ENCODE measurements at places on chromosomes 3 and 15.

DNA sequence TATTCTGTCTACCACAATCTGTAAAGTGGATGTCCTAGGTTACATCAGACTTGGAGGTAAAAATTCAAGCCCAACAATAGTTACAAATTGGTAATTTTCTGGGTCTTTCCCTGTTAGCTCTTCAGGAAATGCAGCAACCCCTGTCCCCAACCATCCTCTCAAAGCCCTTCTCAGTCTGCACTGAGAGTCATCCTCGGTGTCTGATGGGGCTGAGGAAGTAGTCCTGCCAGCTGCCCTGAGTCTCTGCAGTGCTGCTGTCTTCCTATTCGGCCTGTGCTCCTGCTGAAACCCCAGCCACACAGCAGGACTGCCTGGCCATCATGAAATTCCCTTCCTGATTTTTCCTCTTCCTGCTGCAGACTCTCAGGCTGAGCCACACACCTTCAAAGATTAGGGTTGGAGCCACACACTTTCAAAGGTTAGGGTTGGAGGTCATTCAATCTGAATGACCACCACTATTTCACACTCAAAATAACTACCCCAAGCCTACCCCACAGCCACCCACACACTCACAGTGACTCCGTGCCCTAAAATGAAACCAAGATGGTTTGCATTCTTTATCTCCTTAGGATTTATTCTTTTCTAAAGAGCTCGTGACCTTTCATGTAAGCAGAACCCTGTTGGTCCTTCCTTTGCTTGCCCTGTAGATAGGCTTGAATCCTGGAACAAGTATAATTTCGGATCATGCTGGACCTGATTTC is 17.6 kb downstream of the TRIM42 start:
- no peak for DNase-seq

DNA sequence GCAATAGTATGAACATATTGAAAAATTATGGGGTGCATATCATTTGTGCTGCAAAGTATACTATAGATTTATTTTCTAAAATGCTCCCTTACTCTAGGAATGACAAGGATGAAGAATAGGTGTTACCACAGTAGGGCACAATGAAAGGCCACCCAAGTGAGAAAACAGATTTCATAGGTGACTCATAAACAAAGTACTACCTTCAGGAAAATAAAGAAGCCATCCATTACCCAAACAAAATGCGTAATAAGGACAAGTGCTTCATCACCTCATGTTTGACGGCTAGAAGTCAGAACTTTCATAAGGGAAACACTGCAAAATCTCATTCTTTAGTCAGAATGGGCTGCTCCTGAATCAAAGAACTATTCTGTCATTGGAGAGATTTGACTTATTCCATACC is 116.6 kb downstream of the MFSD1 start:
- DNase-seq = no peak

- no peak for DNase-seq
These were observed 556.9 kb downstream of the IGSF11 start for GRCh38 chr3:118477768-118478167.

- DNase-seq = no peak
These were observed 80.1 kb downstream of the SSR3 start for GRCh38 chr3:156474560-156475389.

- DNase-seq = no peak
These were observed 686.2 kb upstream of the NR2F2 start for GRCh38 chr15:95644100-95644875.

GRCh38 chr3:178146406-178146831 is 389.8 kb upstream of the KCNMB2 start:
- no peak for DNase-seq

DNA sequence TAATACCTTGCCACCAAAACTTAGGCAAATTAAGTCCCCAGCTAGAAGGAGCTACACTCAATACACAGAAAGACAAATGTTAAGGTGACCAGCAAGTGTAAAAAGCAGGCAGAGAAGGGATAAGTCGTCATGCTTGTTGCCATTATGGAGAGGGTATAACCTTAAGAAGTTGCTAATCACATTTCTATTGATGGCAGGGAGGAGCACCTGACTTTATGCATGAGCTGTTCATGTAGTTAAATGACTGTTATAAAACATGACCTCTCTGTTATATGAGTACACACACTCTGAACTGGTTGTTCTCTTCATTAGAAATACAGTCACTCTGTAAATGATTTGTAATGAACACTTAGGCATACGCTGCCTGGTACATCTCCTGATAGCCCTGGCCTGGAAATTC is 6.6 kb upstream of the CCNL1 start:
- no peak for DNase-seq

DNA sequence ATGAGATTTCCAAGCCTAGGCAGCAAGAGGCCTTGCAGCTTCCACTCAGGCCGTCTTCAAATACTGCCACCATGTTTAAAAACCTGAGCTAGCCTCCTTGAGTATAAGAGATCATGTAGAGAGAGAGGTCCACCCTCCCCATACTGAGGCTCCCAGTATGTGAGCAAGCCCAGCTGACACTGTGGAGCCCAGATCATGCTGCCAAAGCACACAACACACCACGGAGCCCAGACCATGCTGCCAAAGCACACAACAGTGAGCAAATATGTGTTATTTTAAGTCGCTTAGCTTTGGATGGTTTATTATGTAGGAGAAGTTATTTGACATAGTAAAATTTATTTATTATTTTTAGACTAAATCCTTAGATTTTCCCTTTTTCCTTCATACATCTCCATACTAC is 333.7 kb downstream of the CTNNB1 start:
- DNase-seq = no peak

- no peak for DNase-seq
These were observed 94.9 kb downstream of the ST6GAL1 start for GRCh38 chr3:187025254-187025655.

DNA sequence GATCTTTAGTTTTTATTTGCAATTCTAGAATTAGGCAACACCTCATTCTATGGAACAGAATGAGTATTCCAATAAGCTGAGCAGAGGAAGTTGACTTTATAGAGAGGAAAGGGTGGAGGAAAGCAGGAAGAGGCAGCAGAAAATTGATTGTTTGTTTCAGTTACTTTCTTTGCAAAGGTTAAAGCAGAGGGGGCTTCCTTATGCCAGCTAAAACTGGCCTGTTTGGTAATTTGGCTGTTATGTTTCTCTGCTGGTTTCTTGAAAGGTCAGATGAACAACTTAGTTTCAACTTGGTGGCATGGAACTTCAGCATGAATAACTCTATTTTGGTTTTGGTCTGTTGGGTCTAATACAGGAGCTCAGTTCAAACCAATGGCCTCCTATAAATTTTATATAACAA is 190.9 kb upstream of the IL12A start:
- DNase-seq = no peak
